Activated CD8-positive, alpha-beta memory T cell treated with anti-CD3 and anti-CD28 coated beads, Interleukin-2, amount 10 ng/mL, durations not matched to agents 7 days and 5 days (primary cell): ENCODE measurements at places on chromosomes 12 and 14. TPM values are rescaled to one million over a fixed set of nuclear protein-coding genes. Genes with fewer than 3 reads are reported as not detected.
A peak's percentile ranks its signal among the peaks of the same experiment; 100 is the strongest.

RGS6 gene
- 3.1 TPM for total RNA-seq

GARIN6 gene
- not detected for total RNA-seq

OSGEP gene
- 53.0 TPM for total RNA-seq

SERPINA10 gene
- not detected for total RNA-seq

SYNDIG1L gene
- total RNA-seq = not detected

SLC6A12 gene
- 0.33 TPM for total RNA-seq

RFX4 gene
- total RNA-seq = not detected

DPF3 gene
- 10.2 TPM for total RNA-seq

STYK1 gene
- total RNA-seq = 16.1 TPM

BIN2 gene
- 147 TPM for total RNA-seq

ALG10 gene
- total RNA-seq = 21.9 TPM

GALNT8 gene
- total RNA-seq = 1.1 TPM

ENDOU gene
- total RNA-seq = not detected

DNA sequence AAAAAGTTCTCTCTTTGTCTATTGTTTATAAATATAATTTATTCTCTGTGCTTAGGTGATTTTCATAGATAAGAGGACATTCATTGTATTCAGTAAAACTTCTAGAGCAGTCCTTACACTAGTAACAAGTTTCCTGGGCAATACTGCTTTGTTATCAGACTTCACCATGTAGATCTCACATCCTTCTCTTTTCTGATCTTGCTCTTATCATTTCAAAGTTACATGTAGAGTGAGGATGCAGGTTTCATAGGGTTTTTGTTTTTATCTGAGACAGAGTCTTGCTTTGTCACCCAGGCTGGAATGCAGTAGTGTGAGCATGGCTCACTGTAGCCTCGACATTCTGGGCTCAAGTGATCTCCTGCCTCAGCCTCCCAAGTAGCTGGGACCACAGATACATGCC is 789.5 kb downstream of the DIO2 start:
- DNase-seq = no peak

DNA sequence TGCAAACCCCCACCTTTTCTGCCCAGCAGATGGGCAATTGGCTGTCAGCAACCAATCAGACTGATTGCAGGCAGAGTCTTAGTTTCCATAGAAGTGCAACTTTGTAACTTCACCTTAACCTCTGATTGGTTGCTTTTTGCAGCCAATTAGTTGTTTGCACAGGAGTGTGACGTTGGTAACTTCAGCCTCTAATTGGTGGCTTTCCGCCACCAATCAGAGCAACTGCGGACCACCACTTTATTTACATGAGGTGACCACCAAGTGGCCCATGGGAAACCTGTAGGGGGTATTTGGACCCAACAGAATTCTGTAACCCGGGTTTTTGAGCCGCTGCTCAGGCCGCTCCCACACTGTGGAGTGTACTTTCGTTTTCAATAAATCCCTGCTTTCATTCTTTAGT is 32.3 kb downstream of the CDKN1B start:
- DNase-seq = no peak

DNA sequence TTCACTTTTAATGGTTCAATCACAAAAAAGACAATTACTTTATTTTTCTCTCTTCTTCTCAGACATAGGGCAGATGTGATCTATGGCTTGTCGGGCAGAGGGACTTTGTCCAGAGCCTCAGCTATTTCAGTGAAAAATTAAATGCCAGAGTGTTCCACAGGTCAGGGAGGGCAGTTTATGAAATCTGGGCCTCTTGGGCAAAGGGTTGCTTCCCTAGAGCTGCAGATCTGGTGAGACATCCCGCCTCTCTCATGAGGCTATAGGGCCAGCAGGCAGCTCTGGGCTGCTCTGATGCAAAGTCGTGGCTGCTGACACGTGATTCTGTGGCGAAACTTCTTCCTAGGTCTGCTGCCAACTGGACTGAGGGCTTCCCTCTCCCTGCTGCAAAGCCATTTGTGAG is 6.0 kb downstream of the CLMN start:
- DNase-seq = no peak

DNA sequence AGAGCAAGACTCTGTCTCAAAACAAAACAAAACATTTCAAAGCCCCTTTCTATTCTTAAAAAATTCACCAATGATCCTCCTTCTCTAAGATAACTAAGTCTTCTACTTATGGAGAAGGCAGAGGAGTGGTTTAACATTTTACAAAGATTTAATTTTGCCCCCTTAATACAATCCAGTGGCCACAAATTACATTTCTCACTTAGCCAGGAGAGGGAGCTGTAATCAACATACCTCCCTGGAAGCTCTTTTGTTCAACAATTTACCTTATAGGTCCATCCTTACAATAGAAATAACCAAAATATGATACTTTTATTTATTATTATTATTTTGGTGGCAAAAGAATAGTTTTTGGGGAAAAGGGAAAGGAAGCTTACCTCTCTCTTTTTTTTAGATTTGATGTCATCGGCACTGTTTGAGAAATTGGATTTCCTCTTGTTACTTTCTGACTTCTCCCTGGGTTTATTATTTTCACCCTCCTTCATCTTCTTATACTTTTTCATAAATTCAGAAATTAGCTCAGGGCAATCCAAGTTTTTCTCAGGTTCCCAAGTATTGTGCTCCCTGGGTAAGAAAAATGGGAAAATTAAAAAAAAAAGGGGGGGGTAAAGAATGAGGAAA is 28.1 kb downstream of the CBX5 start:
- no peak for DNase-seq

- no peak for DNase-seq
Measured at GRCh38 chr12:119613319-119613936, 19.9 kb downstream of the TMEM233 start.

DNA sequence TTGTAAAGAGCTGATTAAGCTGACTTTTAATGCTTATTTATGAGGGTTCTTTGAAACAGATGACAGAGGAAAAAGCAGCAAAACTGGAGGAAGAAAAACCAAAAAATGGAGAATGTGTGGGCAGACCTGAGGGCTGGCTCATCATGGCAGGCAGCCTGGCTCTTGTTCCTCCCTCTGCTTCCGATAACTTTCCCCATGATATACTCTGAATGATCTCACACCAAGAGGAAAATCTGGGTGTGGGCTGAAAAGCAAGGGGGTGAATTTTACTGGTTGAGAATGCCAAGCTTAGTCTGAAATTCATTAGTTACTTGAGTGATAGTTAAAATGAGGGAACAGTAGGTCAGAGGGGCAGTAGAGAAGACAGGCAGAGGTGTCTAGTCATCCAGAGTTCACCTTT is 330.1 kb upstream of the PRICKLE1 start:
- DNase-seq = no peak

DNA sequence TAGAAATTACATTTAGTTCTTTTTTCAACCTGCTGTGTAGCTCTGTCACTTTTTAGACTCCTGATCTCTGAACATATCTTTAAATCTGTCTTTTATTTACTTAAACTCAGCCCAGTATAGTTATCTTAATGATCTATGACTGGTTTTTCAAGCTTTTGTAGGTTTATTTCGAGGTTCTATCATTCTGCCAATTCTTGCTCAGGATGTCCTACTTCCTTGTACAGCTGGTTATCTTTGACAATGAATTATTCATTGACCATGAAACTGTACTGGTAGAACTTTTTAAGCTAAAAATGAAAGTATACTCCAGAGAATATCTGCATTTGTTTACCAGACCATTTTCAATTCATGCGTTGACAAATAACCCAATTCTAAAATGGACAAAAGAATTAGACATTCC is 37.8 kb downstream of the TC2N start:
- no peak for DNase-seq

- DNase-seq = no peak
Measured at GRCh38 chr12:10661338-10661737, 12.5 kb downstream of the STYK1 start.

- DNase-seq = no peak
Measured at GRCh38 chr14:104388011-104388521, 191.5 kb upstream of the C14orf180 start.

GRCh38 chr12:50271724-50272247 is 11.5 kb downstream of the LIMA1 start:
- DNase-seq = no peak

GRCh38 chr14:97441740-97442362 is 644.7 kb downstream of the VRK1 start:
- no peak for DNase-seq

- no peak for DNase-seq
Measured at GRCh38 chr12:42552822-42553221, 36.7 kb downstream of the PRICKLE1 start.

DNA sequence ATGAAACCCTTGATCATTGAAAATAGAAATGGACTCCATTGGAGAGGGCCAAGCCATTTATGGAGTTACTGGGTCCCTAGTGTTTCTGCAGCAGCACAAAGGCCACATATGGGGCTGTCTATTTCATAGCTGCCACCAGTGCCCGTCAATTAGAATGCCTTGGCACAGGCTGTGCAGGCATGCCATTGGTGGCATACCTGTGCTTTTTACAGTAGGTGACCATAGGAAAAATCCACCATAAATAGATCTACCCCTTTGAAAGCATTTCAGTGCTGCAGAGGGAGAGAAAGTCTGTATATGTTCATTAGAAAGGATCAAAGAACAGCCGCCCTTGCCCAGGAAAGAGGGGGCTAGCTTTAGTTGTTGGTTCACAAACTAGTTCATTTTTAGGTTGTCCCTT is 13.1 kb downstream of the MYBPC1 start:
- no peak for DNase-seq

GRCh38 chr12:111407377-111408115 is 1.8 kb downstream of the SH2B3 start:
- no peak for DNase-seq

DNA sequence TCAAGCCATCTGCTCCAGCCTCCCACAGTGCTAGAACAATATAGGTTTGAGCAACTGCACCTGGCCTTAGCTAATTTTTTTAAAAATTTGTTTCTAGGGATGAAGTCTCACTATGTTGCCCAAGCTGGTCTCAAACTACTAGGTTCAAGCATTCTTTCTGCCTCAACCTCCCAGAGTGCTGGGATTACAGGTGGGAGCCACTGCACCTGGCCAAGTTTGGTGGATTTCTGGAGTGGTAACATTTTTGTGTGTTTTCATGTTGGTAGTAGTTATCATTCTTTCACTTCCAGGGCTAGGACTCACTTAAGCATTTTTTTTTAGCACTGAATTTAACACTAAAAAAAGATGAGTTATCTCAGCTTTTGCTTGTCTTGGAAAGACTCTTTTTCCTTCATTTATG is 328.0 kb upstream of the RGS6 start:
- no peak for DNase-seq

- DNase-seq = no peak
Measured at GRCh38 chr14:51442513-51443175, 202.6 kb downstream of the TMX1 start.

GRCh38 chr14:102898776-102899515 is 23.5 kb upstream of the AMN start:
- DNase-seq = no peak

- no peak for DNase-seq
Measured at GRCh38 chr14:95428557-95428956, 87.9 kb downstream of the SYNE3 start.

GRCh38 chr14:30108975-30109700 is 181.5 kb upstream of the PRKD1 start:
- DNase-seq = no peak

GRCh38 chr12:6688543-6688998 is 604 bp downstream of the ZNF384 start:
- peak; percentile 75 for DNase-seq

- DNase-seq = no peak
Measured at GRCh38 chr12:55728186-55728938, 447 bp downstream of the CD63 start.

- no peak for DNase-seq
Measured at GRCh38 chr12:111359914-111360276, 9.0 kb downstream of the PHETA1 start.

DNA sequence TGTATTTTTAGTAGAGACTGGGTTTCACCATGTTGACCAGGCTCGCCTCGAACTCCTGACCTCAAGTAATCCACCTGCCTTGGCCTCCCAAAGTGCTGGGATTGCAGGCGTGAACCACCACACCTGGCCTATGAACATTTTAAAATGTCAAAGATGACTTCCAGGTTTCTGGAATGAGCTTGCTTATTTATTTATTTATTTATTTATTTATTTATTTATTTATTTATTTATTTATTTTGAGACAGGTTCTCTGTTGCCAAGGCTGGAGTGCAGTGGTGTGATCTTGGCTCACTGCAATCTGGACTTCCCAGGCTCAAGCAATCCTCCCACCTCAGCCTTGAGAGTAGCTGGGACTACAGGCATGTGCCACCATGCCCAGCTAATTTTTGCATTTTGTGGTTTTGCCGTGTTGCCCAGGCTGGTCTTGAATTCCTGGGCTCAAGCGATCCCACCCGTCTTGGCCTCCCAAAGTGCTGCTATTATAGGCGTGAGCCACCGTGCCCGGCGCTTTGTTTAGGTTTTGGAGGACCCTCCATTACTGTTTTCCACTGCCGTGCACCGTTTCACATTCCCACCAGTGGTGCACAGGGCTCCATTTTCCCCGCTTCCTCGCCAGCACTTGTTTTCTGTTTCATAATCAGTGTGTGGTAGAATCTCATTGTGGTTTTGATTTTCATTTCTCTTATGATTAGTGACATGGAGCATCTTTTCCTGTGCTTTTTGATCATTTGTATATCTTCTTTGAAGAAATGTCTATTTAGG is 6.4 kb upstream of the CFAP251 start:
- DNase-seq = peak; percentile 59

DNA sequence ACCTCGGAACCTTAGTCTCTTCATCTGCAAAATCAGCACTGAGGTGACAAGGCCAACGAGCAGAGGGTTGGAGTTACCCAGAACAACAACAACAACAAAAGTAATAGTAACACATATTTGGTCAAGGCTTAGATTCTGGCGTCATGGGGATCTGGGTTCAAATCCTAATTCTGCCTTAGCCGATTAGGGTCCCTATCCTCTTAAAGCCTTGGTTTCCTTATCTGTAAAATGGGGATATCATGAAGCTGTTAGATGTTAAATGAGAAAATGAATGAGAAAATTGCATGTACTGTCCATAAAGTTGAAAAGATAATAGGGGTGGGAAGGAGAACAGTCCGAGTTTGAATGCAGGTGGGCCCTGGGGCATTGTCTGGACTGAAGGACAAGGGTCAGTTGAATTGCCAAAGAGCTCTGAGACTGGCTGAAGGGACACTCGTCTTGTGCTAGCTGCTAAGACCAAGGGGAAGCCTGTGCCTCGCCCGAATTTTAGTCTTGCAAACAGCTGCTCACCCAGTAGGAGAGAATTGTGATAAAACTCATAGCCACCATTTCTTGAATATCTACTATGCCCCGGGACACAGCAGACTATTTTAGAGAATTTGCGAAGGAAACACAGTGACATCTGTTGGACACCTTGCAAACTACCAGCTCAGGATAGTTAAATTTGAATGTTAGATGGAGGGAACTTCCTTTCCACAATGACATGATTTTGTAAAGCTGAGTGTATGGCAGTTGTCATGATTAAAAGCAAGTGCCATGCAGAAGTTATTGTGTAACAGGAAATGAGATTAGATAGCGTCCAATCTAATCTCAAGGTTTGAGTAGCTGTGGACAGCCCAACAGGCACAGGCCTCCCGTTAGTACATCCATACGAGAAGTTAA is 6.8 kb upstream of the HNF1A start:
- peak; percentile 62 for DNase-seq
